ENCODE measurements at places on chromosomes 5 and 9.
A peak's percentile ranks its signal among the peaks of the same experiment; 100 is the strongest.

DNA sequence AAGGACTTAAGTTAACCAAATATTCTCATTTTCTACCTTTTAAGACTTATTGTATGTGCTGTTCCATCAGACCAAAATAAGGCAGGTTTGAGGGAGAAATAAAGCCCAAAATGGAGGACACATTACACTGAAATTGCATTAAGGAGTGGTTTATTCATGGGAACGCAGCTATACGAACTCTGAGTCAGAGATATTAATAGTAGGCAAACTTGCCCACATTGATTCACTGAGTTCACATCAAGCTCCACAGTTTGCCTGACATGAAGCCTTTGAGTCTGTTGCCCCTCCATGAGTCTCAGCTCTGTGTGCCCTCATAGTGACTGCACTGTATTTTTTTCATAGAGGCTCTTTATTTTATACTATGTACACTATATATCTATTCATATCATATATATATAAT, 135.0 kb upstream of the SNX2 start:
- H3K27ac ChIP-seq = no peak overlapping the region
- no peaks in the 10 kb centered on the region for H3K36me3 ChIP-seq
- no peaks in the 10 kb centered on the region for H3K4me1 ChIP-seq
- H3K27me3 ChIP-seq = peaks cover 8% of the 10 kb centered on the region
- no peak overlapping the region for H3K4me3 ChIP-seq

GRCh38 chr5:134327327-134327726, 39.6 kb downstream of the CDKL3 start:
- H3K4me3 ChIP-seq = no peak overlapping the region
- H3K27me3 ChIP-seq = no peaks in the 10 kb centered on the region
- no peaks in the 10 kb centered on the region for H3K4me1 ChIP-seq
- no peak overlapping the region for H3K27ac ChIP-seq
- H3K36me3 ChIP-seq = no peaks in the 10 kb centered on the region

DNA sequence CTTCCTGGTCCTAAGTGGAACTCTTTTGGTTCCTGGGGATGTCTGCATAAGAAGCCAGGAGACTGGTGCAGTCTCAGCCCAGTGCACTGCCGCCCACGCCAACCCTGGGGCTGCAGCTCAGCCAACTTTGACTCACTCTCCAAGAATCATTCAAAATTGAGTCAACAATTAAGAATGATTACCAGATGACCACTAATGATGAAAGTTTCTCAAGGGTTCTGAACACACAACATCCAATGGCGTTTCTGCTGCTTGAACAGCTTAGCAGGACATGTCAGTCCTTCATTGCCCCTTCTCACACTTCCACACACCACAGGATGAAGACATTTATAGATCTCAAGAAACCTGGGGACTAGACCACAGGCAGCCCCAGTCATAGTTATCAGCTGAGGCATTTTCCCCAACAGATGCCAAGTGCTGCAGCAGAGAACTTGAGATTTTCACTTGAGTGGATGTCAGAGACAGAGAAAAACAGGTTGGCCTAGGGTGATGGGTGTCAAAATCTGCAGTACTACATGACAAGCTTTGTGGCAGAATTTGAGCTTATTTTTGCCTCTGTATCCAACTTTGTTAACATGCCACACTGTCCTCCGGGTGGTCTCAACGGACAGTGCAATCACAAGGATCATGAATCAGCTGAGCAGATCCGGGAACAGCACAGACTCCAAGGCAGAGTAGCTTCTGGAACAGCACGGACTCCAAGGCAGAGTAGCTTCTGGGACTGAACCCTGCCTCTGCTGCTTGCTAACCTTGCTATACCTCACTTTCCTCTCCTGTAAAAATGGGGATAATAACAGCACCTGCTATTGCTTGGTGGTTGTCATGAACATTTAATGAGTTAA, 356.1 kb downstream of the SPOCK1 start:
- peaks cover 37% of the 10 kb centered on the region for H3K27me3 ChIP-seq
- no peak overlapping the region for H3K4me3 ChIP-seq
- H3K4me1 ChIP-seq = no peaks in the 10 kb centered on the region
- no peaks in the 10 kb centered on the region for H3K36me3 ChIP-seq

GRCh38 chr5:96963267-96963666, 27.4 kb downstream of the LNPEP start:
- peak overlapping the region; percentile 59 for H3K4me3 ChIP-seq
- DNase-seq = no peak
- peaks cover 35% of the 10 kb centered on the region for H3K4me1 ChIP-seq
- H3K36me3 ChIP-seq = no peaks in the 10 kb centered on the region
- no peaks in the 10 kb centered on the region for H3K27me3 ChIP-seq

- H3K4me3 ChIP-seq = no peak overlapping the region
- H3K4me1 ChIP-seq = no peaks in the 10 kb centered on the region
- H3K27ac ChIP-seq = no peak overlapping the region
- H3K27me3 ChIP-seq = peaks cover 14% of the 10 kb centered on the region
Measured at GRCh38 chr9:114263853-114264510, 58.9 kb upstream of the ORM1 start.

GRCh38 chr5:56175488-56175887, 57.6 kb downstream of the ANKRD55 start:
- peaks cover 3% of the 10 kb centered on the region for H3K4me1 ChIP-seq
- no peak overlapping the region for H3K4me3 ChIP-seq
- peaks cover 4% of the 10 kb centered on the region for H3K36me3 ChIP-seq
- H3K27me3 ChIP-seq = peaks cover 15% of the 10 kb centered on the region

GRCh38 chr5:169753795-169754194, 116.7 kb downstream of the DOCK2 start:
- H3K27me3 ChIP-seq = no peaks in the 10 kb centered on the region
- no peak overlapping the region for H3K4me3 ChIP-seq
- H3K4me1 ChIP-seq = peaks cover 5% of the 10 kb centered on the region

DNA sequence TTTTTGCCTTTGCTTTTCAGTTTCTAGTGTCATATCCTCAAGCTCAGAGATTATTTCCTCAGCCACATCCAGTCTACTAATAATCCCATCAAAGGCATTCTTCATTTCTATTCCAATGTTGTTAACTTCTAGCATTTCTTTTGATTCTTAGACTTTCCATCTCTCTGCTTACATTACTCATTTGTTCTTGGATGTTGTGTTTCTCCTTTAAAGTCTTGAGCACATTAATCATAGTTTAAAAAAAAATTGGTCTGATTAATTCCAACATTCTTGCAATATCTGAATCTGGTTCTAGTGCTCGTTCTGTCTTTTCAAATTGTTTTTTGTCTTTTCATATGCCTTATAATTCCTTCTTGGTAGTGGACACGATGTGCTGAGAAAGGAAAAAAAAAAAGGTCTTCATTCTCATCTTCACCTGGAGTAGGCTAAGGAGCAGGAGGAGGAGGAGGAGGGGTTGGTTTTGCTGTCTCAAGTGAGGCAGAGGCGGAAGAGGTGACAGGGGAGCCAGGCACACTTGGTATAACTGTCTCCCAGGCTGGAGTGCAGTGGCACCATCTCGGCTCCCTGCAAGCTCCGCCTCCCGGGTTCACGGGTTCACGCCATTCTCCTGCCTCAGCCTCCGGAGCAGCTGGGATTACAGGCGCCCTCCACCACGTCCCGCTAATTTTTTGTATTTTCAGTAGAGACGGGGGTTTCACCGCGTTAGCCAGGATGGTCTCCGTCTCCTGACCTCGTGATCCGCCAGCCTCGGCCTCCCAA, 16.3 kb downstream of the PRXL2C start:
- H3K4me1 ChIP-seq = no peaks in the 10 kb centered on the region
- no peak for DNase-seq
- no peaks in the 10 kb centered on the region for H3K36me3 ChIP-seq

- H3K4me3 ChIP-seq = no peak overlapping the region
- no peaks in the 10 kb centered on the region for H3K27me3 ChIP-seq
- no peak overlapping the region for H3K27ac ChIP-seq
- DNase-seq = no peak
- no peaks in the 10 kb centered on the region for H3K36me3 ChIP-seq
Measured at GRCh38 chr5:54024466-54024865, 285.9 kb downstream of the ARL15 start.

DNA sequence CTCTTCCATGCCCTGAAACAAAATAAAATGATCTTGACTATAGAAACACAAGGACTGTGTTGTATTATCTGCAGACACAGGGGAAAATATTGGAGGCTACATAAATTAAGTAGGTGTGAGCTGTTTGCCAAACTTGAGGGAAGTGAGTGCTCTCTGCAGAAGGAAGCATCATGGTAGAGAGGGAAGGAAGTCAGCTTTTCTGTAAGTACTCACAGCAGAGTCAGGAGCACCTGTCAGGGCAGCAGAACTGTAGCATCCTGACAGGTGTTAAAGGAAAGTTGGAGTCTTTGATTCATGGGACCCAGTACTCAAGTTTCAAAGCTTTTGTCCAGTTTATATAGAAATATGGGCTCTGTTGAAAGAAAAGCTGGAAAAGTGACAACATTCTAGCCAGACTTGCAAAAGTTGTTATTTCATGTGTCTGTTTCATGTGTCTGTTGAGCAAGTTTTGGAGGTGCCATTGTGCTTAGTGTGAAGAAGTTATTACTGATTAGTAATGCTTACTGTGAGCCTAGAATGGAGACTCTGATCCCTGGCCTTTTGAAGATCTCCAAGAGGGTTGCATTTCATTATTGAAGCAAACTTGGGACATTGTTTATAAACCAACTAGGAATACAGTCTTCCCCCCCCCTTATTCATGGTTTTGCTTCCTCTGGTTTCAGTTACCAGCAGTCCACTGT, 194.7 kb downstream of the SPATA31D1 start:
- DNase-seq = no peak
- H3K36me3 ChIP-seq = no peaks in the 10 kb centered on the region
- no peak overlapping the region for H3K4me3 ChIP-seq
- no peaks in the 10 kb centered on the region for H3K27me3 ChIP-seq
- no peaks in the 10 kb centered on the region for H3K4me1 ChIP-seq

- H3K36me3 ChIP-seq = no peaks in the 10 kb centered on the region
- no peak overlapping the region for H3K4me3 ChIP-seq
- no peak for DNase-seq
- no peaks in the 10 kb centered on the region for H3K27me3 ChIP-seq
- no peak overlapping the region for H3K27ac ChIP-seq
Measured at GRCh38 chr9:16286160-16286559, 584.3 kb downstream of the BNC2 start.

DNA sequence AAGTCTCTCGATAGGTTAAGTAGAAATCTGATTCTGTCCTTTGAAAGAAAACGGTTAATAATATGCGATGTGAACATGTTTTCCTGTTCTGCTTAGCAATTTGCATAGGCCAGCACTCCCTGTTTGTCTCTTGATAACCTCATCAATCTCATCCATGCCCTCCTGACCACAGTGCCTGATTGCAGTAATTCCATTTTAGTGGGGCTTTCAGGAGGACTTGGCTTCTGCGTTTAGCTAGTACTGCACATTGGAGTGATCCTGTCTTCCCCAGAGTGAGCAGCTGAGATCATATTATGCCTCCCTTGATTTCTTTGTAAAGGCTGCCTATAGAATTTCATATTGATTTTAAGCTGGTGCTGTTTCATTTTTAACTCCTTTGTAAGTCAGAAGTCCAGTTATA, 335.9 kb upstream of the ISL1 start:
- H3K4me1 ChIP-seq = peaks cover 3% of the 10 kb centered on the region
- H3K36me3 ChIP-seq = no peaks in the 10 kb centered on the region
- H3K4me3 ChIP-seq = no peak overlapping the region
- no peaks in the 10 kb centered on the region for H3K27me3 ChIP-seq
- H3K27ac ChIP-seq = no peak overlapping the region

DNA sequence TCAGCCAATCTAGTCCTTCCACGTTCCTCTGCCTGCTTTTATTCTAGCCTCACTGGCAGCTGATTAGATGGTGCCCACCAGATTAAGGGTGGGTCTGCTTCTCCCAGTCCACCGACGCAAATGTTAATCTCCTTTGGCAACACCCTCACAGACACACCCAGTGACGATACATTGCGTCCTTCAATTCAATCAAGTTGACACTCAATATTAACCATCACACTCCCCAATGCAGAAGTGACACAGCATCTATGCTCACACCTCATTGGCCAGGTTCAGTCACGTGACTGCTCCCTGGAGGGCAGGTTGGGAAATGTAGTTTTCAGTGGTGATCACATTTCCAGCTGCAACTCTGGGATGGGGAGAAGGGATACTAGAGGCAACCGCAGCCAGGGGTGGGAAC, 13.0 kb downstream of the SUSD3 start:
- no peak for DNase-seq
- no peak overlapping the region for H3K27ac ChIP-seq
- peaks cover 31% of the 10 kb centered on the region for H3K4me1 ChIP-seq
- H3K4me3 ChIP-seq = no peak overlapping the region
- H3K27me3 ChIP-seq = no peaks in the 10 kb centered on the region

DNA sequence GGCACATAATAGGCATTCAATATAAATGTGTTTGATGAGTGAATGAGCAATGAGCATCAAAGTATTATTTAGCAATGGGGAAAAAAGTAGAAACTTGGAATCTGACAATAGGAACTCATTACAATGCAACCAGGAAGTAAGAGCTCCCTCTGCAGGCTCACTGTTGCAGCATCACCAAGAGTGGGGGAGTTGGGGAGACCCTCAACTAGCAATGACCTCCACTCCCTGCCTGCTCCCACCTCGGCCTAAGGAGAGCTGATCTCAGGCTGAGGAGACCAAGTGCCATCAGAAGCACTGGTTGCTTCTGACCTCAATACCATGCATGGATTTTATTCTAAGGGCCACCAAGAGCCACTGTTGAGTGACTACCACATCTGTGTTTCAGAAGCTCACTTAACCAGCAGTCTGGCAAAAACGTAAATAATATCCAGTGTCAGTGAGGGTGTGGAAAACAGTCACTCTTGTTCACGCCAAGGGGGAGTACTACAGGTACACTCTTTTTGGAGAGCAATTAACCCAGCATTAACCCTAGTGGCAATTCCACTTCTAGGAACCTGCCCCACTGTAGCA, 8.0 kb downstream of the VDAC1 start:
- peaks cover 38% of the 10 kb centered on the region for H3K4me1 ChIP-seq
- no peak for DNase-seq
- H3K27ac ChIP-seq = no peak overlapping the region
- no peaks in the 10 kb centered on the region for H3K36me3 ChIP-seq

DNA sequence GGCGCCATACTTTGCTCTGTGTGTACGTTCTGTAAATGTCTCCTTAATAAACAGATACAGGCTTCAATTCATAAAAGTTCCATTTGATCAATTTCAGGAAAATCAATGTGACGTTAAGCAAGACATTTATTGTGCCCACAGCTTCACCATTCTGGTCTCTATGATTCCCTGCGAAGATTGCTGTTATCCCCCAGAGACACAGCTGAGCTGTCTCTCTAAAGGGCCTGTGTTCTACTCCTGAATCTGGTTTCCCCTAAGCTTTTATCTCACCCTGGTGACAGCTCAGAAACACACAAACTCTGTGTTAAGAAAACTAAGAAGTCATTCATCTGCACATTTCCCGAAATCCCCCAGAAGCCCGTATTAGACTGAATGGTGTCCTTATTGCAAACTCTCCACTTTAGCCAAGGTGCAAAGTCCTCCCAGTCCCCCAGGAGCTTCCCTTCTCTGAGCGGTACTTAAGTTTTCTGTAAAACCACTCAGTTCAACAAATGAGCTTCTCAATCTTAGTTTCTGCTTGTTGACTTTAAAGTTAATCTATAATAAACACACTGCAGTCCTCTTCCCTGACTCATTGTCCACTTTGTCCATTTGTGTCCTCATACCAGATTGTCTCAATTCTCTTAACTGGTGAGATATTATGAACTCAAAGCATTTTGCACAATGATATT, 1.4 kb upstream of the C5orf15 start:
- H3K36me3 ChIP-seq = peaks cover 6% of the 10 kb centered on the region
- peaks cover 25% of the 10 kb centered on the region for H3K4me1 ChIP-seq
- DNase-seq = no peak
- peak overlapping the region; percentile 99 for H3K27ac ChIP-seq
